ENCODE measurements at places on chromosomes 2 and 18.

DNA sequence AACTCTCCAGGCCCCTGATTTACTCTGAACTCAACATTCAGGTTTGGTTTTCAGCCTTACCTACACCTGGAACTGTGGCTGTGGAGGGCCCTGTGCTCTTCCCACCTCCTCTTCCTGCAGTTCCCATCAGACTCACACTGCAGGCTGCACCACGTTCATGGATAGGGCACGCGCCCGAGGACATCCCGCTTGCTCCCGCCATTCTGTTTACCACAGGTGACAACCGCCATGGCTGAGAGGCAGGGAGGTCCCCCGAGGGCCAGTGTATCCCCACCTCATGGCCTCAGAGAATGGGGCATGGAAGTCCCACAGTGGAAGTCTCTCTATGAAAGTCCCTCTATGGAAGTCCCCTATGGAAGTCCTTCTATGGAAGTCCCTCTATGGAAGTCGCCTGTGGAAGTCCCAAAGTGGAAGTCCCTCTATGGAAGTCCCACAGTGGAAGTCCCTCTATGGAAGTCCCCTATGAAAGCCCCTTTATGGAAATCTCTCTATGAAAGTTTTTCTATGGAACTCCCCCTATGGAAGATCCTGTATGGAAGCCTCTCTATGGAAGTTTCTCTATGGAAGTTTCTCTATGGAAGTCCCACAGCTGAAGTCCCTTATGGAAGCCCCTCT lies 358.4 kb upstream of the SALL3 start:
- DNase-seq, result no peak

GRCh38 chr18:31633392-31634330 lies 42.0 kb downstream of the TTR start:
- DNase-seq, result no peak

DNA sequence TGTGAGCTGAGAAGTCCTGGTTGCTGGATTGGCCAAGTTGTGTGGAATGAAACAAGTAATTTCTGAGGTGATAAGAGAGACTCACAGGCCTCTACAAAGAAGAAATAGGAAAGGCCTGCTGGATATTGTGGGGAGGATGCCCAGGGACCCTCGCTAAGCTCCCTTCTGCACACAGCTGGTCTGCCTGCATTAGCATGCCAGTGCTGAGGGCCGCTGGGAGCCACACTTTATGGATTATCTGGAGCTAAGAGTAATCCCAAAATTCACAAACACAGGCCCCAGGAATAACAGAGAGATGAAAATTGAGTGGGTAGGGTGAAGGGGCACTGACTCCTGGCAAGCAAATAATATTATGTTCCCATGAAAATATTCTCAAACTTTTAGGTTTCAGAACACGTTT lies 114.9 kb upstream of the SIX3 start:
- DNase-seq, result no peak

DNA sequence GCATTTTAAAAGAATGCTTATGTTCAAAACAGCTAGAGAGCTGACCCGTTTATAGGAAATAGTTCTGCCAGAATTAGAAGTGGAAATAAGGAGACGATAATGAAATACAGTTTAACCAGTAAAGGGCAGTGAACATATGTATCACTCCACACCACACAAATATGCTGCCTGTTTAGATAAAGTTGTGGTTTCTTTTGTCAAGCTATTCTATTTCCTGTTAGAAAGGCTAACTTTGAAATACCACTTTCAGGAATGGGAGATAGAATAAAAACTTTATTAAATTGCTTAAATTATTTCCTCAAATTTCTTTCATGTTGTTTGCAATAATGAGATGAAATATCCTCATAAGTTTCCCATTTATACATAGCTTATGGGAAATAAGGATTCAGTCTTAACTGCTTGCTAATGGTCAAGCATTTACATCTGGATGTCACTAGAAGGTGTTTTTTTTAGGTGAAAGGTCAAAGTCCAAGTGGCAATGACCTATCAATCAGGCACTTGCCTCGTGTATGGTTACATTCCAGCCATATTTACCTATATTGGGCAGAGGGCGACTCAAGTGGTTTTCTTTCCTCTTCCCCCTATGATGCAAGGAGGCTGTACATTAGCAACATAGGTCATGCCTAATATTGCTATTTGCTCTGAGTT lies 148.9 kb downstream of the ZEB2 start:
- DNase-seq, result no peak

GRCh38 chr2:25479761-25480160 lies 138.0 kb upstream of the DNMT3A start:
- no peak for DNase-seq

DNA sequence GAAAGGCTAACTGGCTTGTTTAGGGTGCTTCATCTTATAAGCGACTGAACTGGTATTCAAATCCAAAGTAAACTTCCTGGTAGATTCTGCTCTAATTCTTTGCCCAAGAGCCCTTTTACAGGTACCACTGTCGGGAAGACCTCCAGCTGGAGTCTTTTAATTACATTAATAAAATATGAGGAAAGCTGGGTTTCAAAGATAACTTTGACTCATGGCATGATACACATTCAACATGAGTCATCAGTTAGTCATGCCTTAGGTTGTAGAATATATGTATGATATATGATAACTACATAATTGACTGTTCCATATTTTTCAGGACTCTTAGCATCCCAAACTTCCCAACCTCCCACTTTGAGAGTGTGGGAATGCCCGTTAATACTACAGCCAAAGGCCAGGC lies 32.3 kb downstream of the ZCCHC2 start:
- DNase-seq, result no peak

DNA sequence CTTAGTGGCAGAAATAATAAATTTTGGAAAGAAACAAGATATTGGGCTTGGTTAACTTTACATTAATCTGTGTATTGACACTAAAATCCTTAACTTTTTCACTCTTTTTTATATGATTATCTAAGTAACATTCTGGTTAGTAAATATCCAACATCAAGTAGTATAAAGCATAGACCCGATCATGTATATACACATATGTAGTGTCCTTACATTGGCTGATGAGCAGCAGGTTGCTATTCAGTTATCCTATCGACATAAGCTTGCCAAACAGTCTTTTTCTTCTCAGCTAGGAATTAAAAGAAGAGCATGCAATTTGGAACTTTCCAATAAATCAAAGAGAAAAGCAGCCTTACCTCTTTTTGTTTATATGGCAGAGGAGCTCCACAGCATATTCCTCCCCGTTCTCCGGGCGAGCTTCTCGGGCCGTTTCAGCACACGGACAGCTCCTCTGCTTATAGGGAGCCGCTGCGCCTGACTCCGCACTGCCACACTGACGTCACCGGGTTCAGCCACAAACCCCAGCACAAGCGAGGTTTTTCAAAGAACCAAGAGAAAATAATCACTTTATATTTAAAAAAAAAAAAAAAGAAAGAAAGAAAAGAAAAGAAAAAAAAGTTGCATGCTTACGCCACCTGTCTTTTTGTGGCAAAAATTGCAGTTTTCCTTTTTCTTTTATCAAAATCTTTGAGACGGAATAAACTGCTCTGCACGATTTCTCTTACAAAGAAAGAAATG lies at the start of gene SCG2:
SCG2 (minus strand) TSS at position 430 of the 735 bp plus-strand sequence. CDS start 3,079 bp downstream, outside the sequence.
- peak; percentile 81 for DNase-seq

All from skeletal muscle cell (primary cell).